Fibroblast of skin of scalp (primary cell): ENCODE measurements at places on chromosomes 5 and 9.

- DNase-seq: no peak
Measured at GRCh38 chr5:132143148-132143547, 69.6 kb downstream of the CSF2 start.

DNA sequence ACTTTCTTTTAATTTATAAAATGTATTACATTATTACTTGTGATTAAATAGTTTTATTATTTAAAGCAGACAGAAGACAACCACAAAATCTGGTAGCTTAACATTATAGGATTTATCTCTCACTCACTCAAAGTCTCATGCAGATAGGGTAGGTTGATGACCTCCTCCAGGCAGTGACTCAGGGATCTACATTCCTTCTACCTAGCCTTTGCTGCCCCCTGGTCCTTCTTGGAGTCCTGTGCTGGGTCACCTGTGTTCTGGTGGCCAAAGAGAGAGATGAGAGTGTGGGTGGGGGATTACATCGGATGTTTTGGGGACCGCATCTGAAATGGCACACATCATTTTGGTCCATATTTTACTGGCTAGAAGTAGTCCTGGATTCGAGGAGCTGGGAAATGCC is 95.7 kb upstream of the CTSL start:
- DNase-seq: no peak

GRCh38 chr9:132489536-132489935 is 79.5 kb downstream of the CFAP77 start:
- DNase-seq: no peak

DNA sequence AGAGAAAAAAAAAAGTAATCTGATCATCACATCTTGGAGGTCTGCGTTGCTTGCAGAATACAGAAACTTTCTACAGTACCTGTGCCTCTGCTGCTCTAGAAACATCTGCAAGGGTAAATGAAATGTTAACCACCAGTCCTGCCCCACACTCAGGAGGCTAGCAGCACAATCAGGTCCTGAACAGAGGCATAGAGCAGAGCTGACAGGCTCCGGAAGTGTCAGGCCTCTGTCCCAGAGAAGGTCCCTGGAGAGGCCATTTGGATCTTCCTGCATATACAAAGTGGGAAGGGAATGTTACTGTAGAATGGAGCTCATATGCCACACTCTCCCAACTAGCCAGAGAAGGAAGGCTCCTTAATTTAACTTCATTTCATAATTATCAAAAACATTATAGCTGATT is 7.2 kb downstream of the NRG2 start:
- DNase-seq: no peak

DNA sequence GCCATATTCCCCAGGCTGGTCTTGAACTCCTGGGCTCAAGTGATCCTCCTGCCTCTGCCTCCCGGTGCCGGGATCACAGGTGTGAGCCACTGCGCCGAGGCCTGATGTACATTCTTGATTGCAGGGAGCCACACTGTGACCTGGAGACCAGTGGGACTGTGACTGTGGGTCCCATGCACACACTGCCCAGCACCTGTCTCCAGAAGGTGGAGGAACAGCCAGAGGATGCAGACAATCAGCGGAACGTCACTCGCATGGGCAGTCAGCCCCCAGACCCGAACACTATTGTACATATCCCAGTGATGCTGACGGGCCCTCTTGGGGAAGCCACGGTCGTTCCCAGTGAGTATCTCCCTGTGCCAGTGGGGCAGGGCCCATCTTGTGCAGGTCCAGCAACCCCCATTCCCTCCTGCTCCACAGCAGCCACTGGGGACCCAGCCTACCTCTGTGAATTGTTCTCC is 147.3 kb downstream of the CACNA1B start:
- DNase-seq: no peak

- no peak for DNase-seq
Measured at GRCh38 chr9:21853414-21853813, 51.0 kb downstream of the MTAP start.

DNA sequence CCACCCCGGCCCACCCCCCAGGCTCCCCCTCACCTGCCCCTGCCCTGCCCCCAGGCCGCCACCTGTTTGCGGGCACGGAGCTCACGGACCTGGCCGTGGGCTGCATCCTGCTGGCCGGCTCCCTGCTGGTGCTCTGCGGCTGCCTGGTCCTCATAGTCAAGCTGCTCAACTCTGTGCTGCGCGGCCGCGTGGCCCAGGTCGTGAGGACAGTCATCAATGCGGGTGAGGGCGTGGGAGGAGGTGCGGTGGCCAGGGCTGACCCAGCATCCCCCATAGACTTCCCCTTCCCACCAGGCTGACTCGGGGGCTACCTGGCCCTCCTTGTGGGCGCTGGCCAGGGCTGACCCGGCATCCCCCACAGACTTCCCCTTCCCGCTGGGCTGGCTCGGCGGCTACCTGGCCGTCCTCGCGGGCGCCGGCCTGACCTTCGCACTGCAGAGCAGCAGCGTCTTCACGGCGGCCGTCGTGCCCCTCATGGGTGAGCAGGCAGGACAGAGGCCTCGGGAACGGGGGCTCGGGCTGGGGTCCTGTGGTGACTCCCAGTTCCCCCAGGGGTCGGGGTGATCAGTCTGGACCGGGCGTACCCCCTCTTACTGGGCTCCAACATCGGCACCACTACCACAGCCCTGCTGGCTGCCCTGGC is 3.5 kb downstream of the SLC34A3 start:
- no peak for DNase-seq
